Trophoblast cell (in vitro differentiated cells and primary cell): ENCODE measurements at places on chromosomes 4 and X.

DNA sequence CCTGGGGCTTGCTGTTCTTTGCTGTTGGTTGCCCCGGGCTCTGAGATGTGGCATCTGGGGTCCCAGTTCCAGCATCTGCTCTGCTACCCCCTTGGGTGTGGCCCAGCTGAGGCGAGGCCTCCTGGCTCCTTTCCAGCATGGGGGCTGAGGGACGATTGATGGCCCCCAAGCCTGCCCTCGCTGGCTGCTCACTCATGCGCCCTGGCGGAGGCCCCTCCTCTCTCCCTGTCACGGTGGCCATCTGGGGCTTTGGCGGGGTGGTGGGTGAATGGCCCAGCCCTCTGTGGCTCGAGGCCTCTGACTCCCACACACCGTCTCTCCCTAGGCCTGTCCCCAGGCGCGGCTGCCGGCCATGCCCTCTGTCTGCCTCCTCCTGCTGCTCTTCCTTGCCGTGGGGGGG, 1.8 kb downstream of the PLXNA3 start:
- DNase-seq = no peak

DNA sequence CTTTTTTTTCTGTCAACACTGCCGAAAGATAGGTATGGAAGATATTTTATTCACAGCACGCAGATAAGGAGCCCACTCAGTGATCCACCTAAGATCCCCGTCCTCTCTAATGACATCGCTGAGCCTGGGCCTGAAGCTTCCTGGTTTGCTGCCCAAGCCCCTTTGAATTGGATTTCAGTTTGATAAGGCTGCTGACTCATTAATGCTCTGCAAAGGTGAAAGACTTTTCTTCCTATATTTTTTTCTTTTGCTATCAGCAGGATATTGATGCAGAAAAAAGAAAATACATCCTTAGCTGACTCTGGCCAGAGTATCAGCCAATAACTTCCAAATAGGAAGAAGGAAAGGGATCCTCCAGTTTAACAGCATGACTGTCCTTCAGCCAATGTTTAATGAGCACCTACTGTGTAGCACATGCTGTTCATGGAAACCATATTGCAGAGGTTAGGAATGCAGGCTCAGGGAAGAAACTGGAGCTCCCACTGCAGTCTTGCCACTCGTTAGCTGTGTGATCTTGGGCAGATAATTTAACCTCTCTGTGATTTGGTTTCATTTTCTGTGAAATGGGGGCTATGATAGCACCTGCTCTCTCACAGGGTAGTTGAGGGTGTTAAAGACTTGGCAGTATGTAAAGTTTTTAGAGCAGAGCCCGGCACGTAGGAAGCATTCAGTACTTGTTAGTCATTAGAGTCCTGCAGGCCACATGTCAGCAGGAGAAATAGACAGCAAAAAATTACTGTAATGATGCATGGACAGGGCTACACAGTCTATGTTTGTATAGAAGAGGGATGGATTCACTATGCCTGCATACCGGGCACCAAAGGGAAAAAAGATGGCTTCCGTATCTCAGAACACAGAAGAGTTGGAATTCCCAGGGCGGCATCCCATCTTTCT, 39.3 kb downstream of the EVC start:
- DNase-seq = peak; percentile 45

- no peak for DNase-seq
Observed at GRCh38 chr4:7828011-7828720, 111.5 kb downstream of the AFAP1 start.

GRCh38 chrX:151287954-151288353, 109.1 kb upstream of the VMA21 start:
- no peak for DNase-seq

DNA sequence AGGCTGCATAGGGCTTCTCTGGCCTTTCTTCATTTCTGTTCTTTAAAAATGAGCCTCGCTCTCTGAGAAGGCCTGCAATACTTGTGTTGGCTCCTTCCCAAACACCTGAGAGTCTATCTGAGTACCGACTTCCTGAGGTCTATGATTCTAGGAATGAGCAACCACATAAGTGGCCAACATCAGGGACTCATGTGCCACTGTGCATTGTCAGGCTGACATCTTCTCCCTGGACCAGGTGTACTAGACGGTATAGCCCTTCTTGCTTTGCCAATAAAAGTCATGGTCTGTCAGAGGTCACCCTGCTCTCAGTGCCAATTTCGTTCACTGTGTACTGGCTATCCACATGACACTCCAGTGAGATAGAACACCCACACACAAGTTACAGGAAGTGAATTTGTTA, 67.4 kb upstream of the EPHA5 start:
- no peak for DNase-seq

- no peak for DNase-seq
Observed at GRCh38 chr4:184980261-184980660, 38.0 kb upstream of the HELT start.

- DNase-seq = no peak
Observed at GRCh38 chr4:185713731-185714130, 98.3 kb downstream of the SORBS2 start.

DNA sequence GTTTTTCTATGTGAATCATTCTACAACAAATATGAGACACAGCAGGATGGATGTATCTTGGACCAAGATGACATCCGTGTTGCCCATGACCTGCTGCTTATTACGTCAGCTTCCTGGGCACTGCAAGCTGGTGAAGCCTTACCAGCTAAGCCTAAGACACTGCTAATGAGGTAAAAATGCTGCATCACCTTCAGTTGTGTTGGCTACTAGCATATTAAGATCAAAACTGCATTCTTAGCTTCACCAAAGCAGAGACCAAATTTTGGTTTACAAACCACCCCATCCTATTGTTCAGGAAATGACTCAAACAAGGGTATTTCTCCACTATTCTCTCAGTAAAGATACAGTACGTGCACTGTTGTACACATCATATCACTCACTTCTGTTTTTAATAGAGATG, 50.3 kb downstream of the MAML3 start:
- no peak for DNase-seq

DNA sequence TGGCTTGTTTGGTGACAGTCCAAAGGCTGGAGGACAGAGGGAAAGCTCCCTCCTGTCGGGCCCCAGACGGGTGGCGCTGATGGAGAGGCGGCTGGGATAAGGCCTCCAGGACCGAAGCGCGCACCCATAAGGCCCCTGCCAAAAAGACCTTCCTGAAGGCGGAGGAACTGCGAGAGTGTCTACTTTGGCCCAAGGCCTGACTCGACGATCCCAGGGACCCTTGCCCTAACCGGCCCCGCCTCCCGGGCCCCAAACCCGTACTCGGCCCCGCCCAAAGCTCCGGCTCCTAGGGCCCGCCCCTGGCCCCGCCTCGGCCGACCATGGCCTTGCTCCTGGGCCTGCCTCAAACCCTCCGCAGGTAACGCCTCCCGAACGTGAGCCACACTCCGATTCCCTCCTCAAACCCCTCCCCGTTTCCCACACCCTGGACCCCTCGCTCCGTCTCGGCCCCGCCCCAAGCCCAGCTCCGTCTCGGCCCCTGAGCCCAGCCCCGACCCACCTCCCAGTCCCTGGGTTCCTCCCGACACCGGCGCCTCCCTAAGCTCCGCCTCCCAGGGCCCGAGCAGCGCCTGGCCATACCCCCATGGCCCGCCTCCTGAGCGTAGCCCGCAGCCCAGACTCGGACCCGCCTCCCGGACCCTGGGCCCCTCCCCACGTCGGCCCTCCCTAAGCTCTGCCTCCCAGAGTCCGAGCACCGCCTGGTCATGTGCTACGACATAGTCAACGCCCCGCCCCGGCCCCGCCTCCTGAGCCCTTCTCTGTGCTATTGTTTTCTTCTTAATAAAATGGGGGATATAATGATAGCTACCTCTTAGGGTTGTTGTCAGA, 90.0 kb upstream of the DRD5 start:
- DNase-seq = peak; percentile 95

GRCh38 chr4:3745886-3746656, 20.1 kb upstream of the ADRA2C start:
- DNase-seq = peak; percentile 94

GRCh38 chrX:13373431-13374187, 53.8 kb upstream of the ATXN3L start:
- no peak for DNase-seq

DNA sequence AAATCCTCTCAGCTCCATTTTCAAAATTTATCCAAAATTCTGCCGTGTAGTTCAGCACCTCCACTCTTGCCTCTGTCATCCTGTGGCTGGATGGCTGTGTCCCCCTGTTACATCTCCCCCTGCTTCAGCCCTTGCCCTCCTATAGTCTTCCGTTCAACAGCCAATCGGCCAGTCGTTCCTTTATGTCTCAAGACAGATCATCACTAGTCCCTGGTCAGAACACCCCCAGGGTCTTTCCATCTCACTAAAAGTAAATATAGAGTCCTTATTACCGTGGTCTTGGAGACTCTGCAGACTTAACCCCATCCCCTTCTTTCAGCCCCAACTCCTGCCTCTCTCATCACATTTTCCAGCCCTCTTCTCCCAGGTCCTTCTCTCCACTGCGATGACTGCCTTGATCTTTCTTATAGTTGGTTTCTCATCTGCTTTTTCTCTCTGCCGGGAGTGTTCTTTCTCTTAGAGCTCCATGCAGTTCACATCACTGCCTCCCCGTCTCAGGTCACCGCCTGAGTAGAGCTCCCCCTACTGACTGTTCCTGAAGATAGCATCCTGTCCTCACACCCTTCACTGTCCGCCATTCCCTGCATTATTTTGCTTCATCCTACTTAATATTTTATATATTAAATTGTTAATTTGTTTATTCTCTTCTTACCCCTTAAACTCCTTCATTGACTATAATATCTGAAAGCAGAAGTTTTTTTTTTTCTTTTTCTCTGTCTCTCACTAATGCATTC, 736.9 kb upstream of the MAGEB2 start:
- DNase-seq = peak; percentile 1

GRCh38 chrX:106906361-106906760, 3.2 kb upstream of the RIPPLY1 start:
- DNase-seq = no peak

GRCh38 chrX:152641996-152642395, 4.3 kb downstream of the GABRQ start:
- no peak for DNase-seq

DNA sequence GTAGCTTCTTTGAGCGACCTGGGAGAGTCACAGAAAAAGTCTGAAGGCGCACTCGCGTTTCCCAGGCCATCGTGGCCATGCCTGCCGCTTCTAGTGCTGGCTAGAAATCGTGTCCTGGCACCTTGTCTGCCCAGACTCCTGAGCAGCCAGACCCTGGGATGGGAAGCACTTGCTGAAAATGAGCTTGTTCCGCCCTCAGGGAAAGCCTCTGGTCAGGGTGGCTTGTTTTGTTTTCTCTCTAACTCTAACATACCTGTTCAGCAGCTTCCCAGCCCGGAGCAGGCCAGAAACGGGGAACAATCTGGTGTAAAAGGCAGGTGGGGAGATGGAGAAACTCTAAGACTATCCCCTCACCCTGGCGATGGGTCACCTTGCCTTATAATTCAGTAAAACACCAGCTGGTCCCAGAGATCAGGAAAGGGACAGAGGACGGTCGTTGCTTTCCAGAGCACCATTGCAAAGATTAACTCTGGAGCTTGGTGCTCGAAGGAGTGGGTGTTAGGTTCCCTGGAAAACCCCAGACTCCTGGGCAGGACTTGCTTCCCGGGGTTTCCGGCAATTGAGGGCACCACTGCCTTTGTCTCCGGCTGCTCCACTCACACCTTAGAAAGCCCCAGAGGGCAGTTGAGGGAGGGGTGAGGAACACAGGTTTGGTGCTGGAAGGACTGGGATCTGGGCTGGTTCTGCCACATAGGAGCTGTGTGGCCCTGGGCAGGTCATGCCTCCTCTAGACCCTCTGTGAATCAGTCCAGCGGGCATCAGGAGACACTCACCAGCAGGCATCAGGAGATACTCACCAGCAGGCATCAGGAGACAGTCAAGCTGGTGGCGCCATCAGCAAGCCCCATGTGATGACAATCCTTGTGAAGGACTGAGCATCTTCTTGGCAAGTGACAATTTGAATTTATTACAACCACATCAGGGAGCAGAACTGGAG, 4.5 kb upstream of the SH3TC1 start:
- no peak for DNase-seq

- no peak for DNase-seq
Observed at GRCh38 chrX:24561121-24561520, 86.0 kb downstream of the PCYT1B start.
